ENCODE measurements at places on chromosomes 3 and 15.

DNA sequence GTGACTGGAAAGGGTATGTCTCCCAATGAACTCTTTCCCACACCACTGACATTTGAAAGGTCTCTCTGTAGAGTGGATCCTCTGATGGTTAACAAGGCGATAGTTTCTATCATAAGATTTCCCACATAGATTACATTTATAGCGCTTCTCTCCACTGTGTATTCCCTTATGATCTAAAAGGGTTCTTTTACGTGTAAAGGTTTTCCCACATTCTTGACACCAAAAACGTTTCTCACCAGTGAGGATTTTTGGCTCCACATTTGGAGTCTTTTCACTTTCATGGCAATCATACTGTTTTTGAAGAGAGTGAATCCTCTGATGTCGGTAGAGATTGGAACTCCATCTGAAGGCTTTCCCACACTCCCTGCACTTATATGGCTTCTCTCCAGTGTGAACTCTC, 30.5 kb downstream of the ZNF445 start:
- DNase-seq: no peak

DNA sequence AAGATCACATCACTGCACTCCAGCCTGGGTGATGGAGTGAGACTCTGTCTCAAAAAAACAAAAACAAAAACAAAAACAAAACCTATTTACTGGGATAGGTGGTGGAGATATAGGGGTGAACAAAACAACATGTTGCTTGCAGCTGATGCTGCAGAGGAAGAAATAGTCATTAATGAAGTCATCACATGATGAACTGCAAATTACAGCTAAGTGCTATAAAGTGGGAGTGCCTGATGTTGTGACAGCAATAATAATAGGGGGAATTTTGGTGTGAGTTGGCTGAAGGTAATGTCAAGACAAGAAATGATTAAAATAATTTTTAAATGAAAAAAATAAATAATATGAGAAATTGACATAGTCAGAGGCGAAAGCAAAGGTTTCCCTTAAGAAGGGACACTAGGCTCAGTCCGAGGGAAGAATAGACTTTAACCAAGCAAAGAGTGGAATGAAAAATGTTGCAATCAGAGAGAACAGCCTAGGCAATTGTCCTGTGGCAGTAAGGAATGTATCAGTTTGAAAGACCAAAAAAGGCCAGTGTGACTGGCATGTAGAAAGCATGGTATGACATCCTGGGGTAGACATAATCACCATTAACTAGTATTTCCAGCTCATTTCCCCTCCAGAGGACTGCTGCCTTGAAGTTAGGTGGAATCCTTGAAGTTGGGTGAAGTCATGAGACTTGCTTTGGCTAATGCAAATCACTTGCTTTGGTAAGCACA, 14.7 kb upstream of the PIK3CB start:
- no peak for DNase-seq

GRCh38 chr3:197942956-197943556, 6.9 kb upstream of the RPL35A start:
- DNase-seq: no peak

GRCh38 chr15:27692438-27692837, 406.7 kb downstream of the OCA2 start:
- DNase-seq: no peak

DNA sequence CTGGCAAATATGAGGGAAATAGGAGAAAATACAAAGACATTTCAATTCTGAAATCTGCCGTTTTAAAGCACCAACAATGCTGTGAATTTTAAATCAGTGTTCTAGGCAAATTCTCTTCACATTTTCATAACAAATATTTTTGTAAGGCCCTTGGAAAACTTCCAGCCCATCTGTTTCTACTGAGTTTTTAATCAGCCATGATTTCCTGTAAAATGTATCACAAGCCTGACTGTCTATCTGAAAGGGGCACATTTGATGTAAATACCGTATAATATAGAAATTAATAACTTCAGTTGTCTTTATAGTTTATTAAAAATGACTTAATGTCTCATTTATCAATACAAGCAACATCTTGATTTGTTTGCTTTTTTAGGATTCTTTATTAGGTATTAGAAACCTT, 454.7 kb downstream of the PYDC2 start:
- DNase-seq: no peak

DNA sequence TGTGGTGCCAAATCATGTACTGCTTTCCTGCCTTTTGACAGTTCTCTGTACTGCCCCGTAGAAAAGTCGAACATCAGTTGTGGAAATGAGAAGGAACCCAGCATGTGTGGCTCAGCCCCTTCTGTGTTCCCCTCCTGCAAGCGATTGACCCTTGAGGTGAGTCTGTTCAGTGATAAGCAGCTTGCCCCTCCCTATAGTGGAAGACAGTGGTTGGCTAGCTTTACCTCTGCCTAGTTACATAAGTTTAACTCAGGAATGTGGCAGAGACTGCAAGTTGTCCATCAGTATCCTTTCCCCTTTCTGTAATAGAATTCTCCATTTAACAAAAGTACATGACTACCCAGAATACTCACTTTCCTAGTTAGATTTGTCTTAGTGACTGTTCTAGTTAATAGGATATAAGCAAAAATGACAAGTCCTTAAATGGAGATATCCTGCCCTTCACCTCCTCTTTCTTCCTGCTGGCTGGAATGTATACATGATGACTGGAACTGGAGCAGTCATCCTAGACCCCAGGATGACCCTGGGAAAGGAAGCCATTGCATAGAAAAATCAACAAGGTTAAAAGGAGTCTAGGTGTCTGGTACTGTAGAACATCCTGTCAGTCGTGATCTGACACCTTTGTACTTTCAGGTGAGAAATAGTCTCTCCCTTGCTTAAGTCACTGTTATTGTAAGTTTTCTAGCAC, 10.6 kb downstream of the SETMAR start:
- DNase-seq: no peak

DNA sequence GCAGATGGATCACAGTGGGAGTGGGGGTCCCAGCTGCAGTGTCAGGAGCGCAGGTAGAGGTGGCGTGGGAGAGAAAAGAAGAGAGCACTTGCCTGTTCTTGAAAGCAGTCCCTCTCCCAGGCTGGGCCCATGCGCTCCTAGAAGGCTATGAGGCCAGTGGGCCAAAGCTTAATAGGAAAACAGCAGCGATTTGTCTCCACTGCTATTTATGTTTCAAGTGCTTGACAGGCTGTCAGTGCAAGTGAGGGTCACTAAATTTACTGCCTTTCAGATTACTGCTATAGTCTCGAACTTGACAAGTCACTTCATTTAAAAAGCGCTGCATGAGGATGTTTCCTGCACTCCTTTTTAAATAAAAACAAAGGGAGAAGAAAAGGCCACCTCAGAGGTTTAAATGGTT, 239.5 kb downstream of the GAP43 start:
- DNase-seq: no peak

GRCh38 chr3:69499899-69500421, 114.1 kb upstream of the FRMD4B start:
- DNase-seq: no peak

DNA sequence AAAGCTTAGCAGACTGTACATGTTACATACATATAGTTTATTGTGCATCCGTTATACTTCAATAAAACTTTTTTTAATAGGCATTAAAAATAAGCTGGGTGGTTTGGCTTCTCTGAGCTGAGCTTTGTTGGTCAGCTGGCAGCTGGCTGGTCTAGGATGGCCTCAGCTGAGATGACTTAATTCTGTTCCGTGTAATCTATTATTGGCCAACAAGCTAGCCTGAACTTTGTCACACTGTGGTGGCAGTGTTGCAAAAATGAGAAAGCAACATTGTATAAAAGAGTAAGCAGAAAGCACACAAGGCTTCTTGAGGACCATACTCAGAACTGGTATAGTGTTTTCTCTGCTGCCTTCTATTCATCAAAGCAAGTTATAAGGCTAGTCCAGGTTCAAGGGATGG, 45.2 kb downstream of the CGGBP1 start:
- no peak for DNase-seq

Data from NCI-H187 treated with DMSO at 0.1 percent for 48 hours (cell line).